Spinal cord (tissue), 10 donors: ENCODE measurements at places on chromosomes 2 and 18. TPM values are rescaled to one million over a fixed set of nuclear protein-coding genes. Genes with fewer than 3 reads are reported as not detected.

SCYGR7 gene
- total RNA-seq: not detected

FHOD3 gene
- 30.0 TPM for total RNA-seq

TFCP2L1 gene
- 0.30 TPM for total RNA-seq

DSC2 gene
- 24.8 TPM for total RNA-seq

SNX17 gene
- 112 TPM for total RNA-seq

DHX57 gene
- 37.8 TPM for total RNA-seq

DNA sequence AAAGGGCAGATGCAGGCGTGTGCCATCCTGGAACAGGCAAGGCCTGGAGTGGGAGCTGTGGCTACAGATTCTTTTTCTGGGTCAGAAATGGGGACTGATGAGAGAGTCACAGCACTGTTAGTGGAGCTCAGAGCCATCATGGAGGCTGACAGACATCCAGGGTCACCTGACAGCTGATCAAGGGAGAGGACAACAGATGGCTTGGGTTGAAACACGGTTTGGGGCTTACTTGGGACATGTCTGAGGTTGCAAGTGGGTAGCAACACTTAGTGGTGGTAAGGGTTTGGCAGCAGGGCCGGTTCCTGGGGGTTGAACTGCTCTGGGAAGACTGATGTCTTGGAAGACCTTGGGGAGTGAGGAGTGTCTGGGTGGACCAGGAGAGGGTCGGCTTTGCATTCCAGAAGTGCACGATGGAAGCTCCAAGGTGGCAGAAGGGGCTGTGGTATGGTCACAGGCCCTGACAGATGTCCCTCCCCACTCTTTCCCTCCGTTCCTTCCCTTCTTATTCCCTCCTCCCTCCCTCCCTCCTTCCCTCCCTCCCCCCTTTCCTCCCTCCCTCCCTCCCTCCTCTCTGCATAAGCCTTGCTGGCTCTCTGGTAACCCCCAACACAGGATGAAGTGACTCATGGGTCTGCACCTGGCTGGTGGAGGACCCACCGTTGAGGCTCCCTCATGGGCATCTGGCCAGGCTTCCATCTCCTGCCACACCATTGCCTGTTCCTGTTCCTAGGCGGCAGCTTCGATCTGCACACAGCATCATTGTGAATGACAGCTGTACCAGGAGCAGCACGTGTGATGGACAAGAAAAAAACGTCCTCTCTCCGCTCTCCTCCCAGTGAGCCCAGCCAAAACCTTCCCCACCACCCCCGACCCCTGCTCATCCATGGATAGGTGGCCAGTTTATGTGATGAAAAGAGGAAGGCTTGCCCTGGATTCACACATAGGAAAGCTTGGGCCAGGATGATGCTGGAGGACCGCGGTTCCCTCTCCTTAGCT is 63.8 kb upstream of the RPL31 start:
- DNase-seq: no peak

DNA sequence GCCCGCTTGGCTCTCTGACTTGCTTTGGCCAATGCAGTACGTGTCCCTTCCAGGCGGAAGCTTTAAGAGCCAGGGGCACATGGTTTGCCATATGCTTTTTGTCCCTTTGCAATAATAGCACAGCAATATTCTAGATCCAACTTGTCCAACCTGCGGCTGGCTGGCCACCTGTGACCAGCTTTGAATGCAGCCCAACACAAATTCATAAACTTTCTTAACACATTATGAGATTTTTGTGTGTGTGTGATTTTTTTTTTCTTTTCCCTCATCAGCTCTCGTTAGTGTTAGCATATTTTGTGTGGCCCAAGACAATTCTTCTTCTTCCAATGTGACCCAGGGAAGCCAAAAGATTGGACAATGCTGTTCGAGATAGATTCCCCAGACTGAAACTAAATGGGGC is 119.3 kb upstream of the SIX3 start:
- DNase-seq: no peak

- DNase-seq: no peak
Measured at GRCh38 chr2:102301867-102302362, 9.4 kb upstream of the IL1RL1 start.

DNA sequence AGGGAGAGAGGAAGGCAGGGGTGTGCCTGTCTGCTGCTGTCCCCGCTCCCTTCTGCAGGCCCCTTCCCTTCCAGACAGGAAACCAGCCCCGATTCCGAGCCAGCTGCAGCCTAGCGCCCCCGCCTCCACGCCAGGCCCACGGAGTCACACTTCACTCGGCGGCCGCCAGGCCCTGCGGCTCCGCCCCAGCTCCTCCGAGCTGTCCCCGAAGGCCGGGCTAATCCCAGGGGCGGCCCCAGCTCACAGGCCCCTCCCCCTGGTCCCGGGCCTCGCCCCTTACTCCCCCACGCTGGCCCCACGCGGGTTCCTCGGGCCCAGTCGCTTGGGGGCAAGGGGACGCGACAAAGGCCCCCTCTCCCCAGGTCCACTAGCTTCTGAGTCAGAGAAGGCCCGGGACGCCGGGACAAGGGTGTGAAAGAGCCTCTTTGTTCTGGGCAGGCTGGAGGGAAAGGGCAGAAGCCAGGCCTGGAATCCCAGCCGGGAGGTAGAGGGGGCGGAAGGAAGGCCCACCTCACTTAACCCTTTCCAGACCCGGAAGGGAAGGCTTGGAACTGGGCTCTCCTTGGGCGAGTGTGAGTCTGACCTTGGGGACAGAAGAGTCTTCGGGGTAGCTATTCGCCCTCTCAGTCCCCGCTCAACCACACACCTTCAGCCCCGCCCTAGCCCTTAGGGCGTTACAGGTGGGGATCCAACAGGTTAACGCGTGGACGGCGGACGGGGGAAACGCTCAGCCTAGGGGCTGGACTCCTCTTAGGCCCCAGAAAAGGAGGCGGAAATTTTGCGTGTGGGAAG is 1.2 kb downstream of the RTKN start:
- no peak for DNase-seq

- no peak for DNase-seq
Measured at GRCh38 chr2:100819370-100820272, at the start of gene NPAS2. NPAS2 (plus strand) TSS chr2:100820139; CDS start chr2:100904755, 84,616 bp downstream.

DNA sequence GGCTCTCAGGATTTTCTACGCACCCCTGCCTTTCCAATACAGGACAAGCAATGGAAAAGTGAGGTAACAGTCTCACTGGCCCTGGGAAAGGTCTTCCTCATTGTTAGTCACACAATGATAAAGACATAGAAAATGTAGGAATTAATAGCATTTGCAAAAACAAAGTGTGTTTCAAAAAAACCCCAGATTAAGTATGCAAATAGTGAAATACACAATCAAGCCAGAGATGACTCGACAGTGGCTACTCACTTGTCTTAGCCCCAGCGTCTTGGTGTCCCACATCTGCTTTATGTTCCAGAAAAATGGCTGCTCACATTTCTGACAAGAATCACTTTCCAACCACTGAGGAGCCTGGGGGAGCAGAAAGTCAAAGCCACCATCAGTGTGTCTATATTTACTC is 47.0 kb upstream of the AP1S3 start:
- no peak for DNase-seq

DNA sequence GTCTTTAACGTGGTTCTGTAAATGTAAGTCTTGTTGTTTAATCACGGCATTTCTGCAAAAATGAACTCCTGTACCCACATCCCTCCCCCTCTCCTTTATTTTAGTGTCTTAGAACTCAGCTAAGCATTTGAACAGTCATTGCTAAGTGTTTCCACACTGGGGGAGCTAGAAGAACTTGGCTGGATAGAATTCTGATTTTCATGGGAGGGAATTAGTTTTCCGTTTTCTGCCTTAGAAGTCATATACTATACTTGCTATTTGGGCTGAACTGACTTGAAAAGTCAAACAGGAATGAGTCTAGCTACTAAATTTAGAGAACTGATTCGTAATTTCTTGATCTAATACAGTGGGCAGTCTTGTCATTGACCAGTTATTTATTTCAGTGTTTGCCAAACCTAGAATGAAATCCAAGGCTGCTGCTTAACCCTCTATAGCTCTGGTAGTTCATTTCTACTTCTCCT is 61.1 kb downstream of the FMNL2 start:
- DNase-seq: no peak

- no peak for DNase-seq
Measured at GRCh38 chr18:5726011-5726410, 169.3 kb downstream of the TMEM200C start.

DNA sequence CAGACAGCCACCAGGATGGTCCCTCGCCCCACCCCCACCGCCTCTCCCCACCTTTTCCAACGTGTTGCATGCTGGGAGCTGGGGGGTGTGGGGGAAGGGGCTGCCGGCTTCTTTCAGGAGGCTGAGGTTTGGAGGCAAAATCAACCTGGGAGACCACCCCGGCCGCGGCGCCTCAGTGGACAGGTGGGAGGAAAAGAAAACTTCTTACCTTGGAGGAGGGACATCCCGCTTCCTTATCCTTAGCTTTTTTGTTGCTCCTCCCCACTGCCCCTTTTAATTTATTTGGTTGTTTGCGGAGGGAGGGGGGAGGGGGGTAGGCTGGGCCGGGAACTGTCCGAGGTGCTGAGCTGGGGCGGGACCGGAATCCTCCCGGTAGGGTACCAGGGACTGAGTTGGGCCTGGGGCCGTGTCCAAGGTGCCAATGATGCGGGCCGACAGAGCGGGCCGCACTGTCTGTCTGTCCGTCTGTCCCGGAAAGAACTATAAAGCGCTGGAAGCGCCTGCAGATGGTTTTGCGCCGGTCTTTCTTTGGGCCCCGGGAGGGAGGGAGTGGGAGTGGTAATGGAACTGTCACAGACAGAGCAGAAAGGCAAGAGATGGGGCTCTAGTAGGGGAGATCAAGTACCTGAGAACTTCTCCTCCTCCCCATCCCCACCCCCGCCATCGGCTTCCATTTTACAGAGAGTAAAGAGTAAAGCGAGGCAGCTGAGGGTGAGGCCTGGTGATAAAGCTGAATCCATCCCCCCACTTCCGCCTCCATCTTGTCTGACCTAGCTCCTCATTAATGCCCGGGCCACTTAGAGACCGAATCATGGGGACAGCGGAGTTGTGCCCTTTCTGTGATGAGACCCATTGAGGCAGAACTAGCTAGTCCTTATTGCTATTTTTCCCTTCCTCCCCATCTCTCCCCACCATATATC is 2.4 kb downstream of the CDK5R2 start:
- no peak for DNase-seq

DNA sequence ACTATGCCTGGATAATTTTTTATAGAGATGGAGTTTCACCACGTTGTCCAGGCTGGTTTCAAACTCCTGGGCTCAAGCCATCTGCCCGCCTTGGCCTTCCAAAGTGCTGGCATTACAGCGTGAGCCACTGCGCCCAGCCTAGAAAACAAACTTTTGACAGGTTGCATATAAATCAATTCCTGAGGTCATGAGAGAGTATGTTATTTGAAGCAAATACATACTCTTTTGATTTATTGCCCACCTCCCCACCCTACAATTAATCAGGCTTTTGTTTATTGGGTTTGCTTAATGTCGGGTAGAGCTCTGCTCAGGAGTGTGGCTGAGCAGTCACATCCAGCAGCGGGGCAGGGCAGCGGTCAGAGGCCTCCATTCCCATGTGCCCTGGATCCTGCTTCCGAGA is 37.9 kb upstream of the ASB1 start:
- no peak for DNase-seq

DNA sequence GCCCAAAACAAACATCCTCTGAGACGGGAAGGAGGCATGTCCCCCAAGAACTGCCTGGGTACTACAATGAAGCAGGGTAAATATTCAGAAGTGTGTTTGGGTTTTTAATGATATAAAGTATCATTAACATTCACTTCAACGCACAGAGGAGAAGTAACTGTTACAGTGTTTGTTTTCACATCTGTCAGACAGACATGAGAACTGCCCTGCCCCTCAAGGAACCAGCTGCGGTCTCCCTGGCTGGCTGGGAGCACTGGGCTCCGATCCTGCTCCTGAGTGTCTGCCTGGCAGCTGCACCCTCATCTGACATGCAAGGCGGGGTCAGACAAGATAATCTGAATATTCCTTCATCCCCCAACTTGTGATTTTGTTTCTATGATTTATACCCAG is 75.6 kb downstream of the MBP start:
- DNase-seq: no peak

GRCh38 chr18:77061281-77061945 is 71.2 kb downstream of the MBP start:
- DNase-seq: no peak

DNA sequence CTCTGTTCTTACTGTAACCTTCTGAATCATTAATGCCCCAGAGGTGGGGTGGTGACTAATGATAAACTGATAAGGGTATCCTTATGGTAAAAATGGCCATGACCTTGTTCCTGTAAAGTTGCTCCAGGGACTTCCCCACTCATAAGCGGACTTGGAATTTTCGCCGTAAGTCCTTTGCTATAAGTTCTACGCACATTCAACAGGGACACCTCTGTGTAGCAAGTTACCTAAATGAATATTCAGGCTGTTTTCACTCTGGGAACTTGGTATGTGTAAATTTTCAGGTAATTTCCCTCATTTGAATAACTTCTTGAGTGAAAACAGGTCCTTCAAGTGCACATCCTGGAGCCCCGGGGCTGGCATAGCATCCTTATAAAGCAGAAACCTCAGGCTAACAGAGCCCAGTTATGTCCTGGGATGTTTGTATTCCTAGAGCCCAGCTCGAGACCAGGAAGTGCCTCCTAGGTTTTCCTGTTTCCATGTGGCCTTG is 9.4 kb upstream of the AGFG1 start:
- no peak for DNase-seq
